ENCODE measurements at places on chromosomes 4 and X.

DNA sequence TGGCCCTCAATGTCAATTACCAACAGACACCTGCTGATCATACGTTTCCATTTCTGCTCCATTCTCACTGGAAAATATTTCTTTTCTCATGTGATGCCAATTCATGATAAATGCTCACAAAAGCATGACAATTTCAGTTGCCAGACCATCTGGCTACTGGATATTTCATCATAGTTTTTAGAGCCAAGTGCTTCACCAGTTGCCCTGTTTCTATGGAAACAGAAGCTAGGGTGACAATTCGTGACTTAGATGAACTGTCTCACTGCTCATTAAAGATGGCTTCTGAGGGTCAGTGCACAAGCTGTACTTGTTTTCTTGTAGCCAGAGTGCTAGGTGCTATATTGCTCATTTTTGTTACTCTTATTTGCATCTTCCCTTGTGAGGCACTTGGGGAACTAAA lies 184.9 kb downstream of the COMMD8 start:
- DNase-seq = no peak

DNA sequence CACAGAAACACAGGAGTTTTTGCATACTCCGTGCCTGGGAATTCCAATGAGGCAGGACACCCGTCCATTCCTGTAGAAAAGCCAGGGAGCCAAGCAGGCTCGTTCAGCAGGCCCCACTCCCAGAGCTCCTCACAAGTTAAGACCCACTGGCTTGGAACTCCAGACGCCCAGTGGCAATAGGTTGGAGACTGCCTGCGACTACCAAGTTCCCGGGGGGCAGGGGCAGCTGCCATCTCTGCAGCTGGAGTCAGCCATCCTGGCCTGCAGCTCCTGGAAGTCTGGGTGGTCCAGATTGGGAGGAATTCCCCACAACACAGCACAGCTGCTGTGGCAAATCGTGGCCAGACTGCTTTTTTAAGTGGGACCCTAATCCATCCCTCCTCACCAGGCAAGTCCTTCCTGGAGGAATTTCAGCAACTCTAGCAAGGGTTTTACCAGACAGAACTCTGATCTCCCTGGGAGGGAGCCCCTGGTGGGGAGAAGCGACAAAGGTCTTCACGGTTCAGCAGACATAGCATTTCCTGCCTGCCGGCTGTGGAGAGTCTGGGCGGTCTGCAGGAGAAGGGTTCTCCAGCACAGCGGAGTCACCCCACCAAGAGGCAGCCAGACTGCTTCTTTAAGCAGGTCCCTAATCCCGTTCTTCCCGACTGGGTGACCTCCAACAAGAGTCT lies 231.9 kb downstream of the STPG2 start:
- no peak for DNase-seq

- no peak for DNase-seq
These were observed 33.4 kb downstream of the PJA1 start for GRCh38 chrX:69131886-69132285.

GRCh38 chr4:26058537-26058936 lies 144.5 kb downstream of the SMIM20 start:
- DNase-seq = no peak

DNA sequence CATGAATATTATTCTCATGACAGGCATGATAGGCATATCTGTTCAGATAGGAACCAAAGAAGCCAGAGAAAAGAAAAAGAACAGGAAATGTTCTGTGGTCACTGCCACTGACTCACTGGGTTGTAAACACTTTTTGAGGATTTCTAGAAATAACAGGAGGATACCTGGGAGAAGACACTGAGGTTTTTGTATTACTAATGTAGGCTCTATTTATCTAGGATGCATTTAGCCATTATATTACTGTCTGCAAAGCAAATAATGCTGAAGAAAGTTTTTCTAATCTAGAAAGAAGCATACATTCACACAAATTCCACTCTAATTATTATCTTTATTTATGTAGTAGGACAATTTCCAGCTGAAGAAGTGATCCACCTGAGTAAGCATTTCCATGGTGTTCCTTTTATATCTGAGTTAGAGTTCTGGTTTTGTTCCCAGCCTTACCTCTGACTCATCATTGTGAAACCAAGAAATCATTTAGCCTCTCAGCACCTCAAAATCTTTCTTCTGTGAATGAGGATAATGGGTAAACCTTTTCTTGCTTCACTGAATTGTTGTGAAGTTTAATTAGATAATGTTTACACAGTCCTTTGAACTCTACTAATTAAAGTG lies 40.2 kb upstream of the EPGN start:
- no peak for DNase-seq

Data from activated naive CD8-positive, alpha-beta T cell treated with anti-CD3 and anti-CD28 coated beads, Interleukin-2, amount 10 ng/mL, durations not matched to agents 7 days and 5 days (primary cell).